ENCODE measurements at places on chromosomes 12 and 14.

- DNase-seq: no peak
Observed at GRCh38 chr14:20732979-20733635, 12.6 kb upstream of the EDDM3A start.

DNA sequence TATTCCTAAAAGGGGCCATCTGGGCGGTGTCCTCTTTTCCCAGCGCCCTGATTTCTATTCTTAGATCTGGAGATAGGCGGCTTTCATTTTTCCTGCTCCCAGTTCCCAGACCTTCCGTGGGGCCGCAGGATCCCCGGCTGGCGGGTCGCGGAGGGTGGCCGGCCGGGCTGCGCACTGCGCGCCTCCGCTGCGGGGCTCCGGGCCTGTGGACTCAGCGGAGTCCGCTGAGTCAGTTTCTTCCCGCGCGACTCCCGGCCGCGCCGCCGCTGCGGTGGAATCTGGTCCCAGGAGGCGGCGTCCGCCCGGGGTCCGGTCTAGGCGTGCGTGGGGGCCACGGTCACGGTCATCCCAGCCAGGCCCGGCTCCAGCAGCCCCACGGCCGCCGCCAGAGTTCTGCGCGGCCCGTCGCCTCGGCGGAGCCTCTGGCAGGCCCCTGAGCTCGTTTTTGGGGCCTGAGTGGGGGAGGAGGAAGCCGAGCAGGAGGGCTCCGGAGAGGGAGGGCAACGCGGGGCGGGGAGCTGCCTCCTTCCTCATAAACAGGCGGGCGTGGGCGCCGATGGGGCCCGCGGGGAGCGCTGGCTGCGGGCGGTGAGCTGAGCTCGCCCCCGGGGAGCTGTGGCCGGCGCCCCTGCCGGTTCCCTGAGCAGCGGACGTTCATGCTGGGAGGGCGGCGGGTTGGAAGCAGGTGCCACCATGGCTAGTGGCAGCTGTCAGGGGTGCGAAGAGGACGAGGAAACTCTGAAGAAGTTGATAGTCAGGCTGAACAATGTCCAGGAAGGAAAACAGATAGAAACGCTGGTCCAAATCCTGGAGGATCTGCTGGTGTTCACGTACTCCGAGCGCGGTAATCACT lies at the start of gene LRRK2:
LRRK2 (plus strand) TSS at position 559 of the 853 bp plus-strand sequence; CDS start at position 694, 135 bp downstream.
- DNase-seq: no peak

- no peak for DNase-seq
Observed at GRCh38 chr12:51218607-51219161, 822 bp upstream of the POU6F1 start.

- no peak for DNase-seq
Observed at GRCh38 chr14:97390096-97390724, 593.0 kb downstream of the VRK1 start.

DNA sequence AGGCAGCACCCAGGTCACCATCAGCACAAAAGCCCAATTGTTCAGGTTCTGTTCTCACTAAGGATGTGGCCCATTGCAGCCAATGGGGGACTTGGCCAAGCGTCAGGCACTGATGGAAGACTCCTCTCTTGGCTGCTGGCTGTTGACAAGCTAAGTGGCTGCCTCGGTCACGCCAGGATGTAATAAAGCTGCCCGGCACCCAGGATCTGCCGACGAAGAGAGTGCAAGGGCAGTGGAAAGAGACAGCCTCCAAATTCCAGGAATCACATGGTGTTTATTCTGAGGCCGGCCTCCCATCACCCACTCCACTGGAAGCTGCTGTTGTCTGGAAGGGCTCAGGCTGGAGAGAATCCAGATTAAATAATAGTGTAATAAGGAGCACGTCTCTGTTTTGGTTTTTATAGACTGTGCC lies 451.8 kb upstream of the TBX3 start:
- DNase-seq: no peak

- DNase-seq: no peak
Observed at GRCh38 chr14:73739174-73739898, 25.2 kb upstream of the PNMA1 start.

GRCh38 chr14:74905595-74906142 lies 17.4 kb downstream of the RPS6KL1 start:
- no peak for DNase-seq
